ENCODE measurements at places on chromosomes 1 and 21.

DNA sequence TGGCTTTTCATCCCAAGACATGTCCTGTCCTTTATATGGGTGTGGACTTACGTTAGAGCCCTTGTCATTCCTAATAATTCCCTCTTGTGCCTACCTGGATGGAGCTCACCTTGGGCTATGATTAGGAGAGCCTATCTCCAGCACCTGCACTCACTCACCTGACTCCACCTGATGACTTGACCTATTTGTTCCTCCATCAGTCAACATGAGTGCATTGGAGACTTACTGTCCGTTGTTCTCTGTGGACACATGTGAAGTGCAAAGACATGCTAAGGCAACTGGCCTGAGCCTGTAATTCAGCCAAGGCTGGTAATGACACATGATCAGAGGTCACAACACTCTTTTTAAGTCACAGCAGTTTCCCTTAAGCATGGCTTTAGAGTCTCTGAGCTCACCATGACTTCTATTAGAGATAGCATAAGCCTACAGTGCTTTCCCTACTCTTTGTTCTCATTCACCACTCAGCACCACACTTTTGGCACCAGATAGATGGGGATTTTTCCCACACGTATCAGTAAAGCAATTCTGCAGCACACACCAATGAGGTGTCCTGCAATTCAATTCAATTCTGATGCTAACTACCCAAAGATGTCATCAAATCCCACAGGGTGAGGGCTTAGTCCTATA is 9.4 kb downstream of the KCNE1 start:
- DNase-seq: no peak

GRCh38 chr1:97923811-97924210 is 3.0 kb upstream of the DPYD start:
- no peak for DNase-seq

GRCh38 chr1:210251680-210252490 is 19.3 kb downstream of the SERTAD4 start:
- no peak for DNase-seq

- no peak for DNase-seq
Measured at GRCh38 chr1:64183395-64184002, 19.9 kb upstream of the UBE2U start.

GRCh38 chr1:154802336-154802969 is 67.6 kb downstream of the KCNN3 start:
- DNase-seq: no peak

DNA sequence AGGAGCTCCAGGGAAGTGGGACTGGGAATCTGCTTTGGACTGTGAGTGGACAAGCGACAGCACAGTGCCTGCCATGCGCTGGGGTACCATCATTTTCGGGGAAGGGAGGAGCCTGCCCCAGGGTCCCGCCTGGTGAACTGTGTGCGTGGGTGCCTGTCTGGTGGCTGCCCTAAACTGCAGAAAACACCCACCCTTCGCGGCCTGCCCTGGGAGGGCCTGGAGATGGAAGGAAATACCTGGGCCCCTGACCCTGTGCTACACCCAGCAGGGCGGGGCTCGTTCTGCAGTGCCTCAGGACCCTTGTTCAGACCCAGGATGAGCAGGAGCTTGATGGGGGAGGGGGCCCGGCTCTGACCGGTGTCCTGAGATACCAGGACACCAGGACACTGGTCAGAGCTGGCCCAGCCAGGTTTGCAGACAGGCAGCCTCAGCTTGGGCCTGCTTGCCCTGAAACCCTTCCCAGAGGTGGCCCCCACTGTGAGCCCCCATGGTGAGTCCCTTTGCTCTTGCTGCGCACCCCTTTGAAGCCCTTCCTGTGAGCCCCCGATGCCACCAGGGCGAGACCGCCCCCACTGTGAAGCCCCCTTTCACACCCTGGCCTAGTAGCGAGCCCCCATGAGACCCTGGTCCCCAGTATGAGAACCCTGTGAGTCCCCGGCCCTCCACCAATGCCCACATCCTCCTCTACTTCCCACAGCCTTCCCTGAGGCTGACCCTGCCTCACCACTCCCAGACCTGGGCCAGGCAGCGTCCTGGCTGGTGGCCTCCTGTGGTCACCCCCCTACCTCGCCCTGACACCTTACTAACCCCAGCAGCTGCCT is 2.6 kb downstream of the GJC2 start:
- no peak for DNase-seq

DNA sequence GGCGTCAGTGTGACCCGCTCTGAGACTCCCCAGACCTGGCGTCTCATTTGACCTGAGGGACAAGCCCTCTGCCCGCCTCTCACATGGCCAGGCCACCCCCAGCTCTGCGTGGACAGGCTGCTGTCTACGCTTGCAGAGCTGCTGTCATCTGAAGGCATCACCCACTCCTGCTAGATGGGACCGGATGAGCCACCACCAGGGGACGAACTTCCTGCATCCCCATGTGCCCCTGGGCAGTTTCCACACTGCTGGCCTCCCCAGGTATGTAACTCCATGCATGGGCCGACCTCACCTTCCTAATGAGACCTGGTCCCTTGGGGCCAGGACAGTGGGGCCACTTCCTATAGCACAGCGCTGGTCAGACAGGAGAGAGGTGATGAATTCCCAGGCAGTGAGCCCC is 121.5 kb downstream of the PSMG1 start:
- DNase-seq: no peak

- no peak for DNase-seq
Measured at GRCh38 chr1:6472391-6472790, 6.4 kb upstream of the TNFRSF25 start.

GRCh38 chr1:177128665-177129281 is 35.7 kb downstream of the ASTN1 start:
- no peak for DNase-seq

DNA sequence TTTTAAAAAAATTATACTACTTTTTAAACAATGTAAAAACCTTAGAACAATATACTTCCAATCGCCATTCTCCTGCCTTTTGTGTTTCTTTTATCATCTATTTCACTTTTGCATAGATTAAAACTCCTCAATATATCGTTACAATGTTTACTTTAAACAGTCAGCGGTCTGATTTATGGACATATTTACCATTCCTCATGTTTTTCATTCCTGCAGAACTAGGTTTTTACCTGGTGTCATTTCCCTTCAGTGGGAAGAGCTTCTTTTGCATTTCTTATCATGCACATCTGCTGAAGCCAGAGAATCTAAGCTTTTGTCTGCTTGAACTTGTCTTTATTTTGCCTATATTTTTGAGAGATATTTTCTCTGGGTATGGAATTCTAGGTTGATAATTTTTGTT is 277.4 kb upstream of the PLXNA2 start:
- DNase-seq: no peak

DNA sequence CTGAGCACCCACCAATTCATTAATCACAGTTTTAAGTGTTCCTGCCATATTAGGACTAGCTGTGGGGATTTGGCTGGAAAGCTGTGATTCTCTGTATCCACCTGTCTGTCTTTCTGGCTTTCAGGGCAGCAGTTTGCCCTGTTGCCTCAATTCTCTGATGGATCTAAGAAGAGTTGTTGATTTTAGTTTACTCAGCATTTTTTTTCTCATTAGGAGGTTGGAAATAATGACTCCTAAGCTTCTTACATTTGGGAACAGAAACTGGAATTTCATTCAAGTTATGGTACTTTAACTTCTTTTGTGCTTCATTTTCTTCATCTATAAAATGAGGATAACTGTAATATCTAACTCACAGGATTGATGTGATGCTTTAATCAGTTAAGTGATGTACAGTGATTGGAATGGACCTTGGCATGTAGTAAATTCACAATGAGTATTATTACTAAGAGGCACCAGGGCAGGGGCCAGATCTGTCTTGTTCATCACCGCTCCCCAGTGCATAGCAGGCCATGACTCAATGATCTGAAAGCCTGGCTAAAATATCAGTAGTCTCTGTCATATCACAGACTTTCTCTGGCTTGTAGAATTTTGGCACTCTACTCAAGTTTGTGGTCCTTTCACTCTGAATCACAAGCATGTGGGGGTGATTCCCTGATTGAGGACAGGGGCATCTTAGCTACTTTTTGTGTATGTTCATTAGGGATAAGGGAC is 51.4 kb upstream of the GREM2 start:
- no peak for DNase-seq

DNA sequence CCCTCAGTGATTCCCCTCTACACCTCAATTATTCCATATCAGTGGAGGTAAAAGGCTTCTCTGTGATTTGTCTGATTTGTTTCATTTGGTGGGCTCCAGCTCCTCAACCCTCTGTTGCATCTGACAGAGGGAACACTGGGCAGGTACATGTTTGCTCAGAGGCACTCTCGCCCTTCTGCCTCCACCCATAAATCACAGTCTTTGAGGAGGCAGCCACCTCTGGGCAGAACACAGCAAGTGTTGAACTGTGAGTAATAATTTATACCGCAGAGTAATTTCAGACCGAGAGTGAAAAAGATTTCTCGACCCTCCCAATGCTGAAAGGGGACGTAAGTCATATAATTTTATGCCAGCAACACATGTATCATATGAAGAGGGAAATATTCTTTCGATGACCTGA is 330.1 kb upstream of the PBX1 start:
- no peak for DNase-seq

- DNase-seq: no peak
Measured at GRCh38 chr1:54940042-54940441, 40.4 kb upstream of the TMEM61 start.

DNA sequence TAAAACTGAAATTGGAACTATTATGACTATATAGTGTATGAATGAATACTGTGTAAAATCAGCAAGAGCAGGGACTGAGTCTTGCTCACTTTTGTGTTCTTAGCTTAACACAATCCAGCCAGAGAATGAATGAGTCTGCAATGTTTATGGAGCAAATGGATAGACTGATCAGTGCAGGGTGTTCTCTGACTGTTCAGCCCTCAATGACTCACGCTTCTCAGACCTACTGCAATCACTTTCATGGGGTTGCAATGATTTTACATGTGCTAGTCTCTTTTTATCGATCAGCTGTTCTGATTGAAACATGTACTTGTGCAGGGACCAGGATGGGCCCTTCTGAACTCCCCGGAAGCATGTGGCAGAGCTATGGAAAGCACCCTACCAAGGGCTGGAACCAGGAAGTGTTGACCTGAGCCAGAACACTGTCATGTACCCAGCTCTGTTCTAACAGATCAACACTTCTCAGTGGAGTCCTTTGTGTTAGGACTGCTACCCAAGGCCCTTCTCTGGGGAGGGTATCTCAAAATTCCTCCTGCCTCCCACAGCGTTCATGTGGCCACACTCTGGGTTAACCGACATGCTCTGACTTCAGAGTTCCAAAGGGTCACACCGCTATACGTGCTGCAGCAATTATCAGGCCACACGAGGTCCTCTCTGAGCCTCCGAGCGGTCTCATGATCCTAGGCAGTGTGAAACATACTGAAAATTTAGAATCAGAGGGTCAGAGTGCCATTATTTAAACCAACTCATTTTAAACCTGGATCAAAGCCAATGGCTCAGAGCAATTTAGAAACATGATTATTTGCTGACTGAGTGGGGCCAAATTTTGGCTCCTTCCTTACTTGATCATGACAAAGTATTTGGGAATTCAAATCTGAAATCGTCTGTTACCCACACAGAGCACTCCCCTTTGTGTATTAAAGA is 35.2 kb downstream of the GRIK1 start:
- DNase-seq: no peak

- no peak for DNase-seq
Measured at GRCh38 chr1:21366288-21366687, 73.6 kb upstream of the NBPF3 start.

DNA sequence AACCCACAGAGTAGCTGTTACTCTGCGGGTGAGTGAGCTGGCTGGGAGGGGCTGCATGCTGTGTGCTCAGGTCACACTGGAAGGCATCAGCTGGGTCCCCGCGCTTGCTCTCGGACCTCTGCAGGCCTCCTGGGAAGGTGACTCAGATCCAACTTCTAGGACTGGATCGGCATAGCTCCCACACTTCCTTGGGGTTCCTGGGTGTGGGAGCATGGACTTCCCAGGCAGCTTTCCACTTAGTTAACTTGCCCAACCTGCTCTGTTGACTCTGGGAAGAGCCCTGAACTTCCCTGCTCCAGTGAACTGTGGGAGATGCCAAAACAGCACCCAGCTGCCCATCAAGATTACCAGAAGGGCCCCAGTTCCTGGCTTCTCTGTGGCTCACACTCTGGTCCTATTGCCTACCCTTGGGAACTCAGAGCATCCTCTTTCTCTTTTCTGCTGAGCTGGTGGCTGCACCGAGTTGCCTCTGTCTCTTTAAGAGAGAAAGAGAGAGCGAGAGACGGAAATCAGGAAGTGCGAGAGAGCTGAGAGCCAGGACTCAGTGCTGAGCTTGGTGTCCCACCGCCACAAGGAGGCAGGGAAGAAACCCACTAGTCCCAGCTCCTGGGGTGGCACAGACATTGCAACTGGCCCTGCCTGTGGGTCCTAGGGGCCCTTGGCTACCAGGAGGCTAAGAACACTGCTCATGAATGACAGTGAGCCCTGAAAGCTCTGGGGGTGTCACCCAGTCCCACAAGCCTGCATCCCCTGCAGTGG is at the start of gene IKBKE:
Gene IKBKE, plus strand, starts transcription at position 544 of the 759 bp plus-strand sequence. CDS start 2,752 bp downstream, outside the sequence.
- no peak for DNase-seq

- DNase-seq: no peak
Measured at GRCh38 chr1:219049501-219049900, 124.2 kb upstream of the LYPLAL1 start.

DNA sequence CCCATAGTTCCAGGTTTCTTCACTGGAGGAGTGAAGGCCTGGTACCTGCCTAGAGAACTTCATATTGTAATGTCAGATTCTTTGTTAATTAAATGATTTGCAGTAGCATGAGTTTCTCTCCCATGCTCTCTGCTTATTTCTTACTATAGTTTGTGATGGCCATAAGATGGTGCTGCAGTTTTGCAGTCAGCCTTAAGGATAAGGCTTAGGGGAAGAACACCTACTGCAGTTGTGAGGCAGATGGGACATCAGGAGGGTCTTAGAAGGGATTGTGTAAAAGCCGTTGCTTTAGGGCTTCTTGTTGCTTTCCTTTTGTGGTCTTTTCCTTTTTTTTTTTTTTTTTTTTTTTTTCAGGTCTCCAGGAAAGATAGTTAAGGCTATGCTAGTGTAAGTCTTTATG is 61.8 kb downstream of the MACF1 start:
- DNase-seq: no peak

GRCh38 chr1:21280011-21280471 is 10.2 kb downstream of the ECE1 start:
- DNase-seq: no peak

- no peak for DNase-seq
Measured at GRCh38 chr1:187872550-187872949, 1043.8 kb downstream of the PLA2G4A start.

DNA sequence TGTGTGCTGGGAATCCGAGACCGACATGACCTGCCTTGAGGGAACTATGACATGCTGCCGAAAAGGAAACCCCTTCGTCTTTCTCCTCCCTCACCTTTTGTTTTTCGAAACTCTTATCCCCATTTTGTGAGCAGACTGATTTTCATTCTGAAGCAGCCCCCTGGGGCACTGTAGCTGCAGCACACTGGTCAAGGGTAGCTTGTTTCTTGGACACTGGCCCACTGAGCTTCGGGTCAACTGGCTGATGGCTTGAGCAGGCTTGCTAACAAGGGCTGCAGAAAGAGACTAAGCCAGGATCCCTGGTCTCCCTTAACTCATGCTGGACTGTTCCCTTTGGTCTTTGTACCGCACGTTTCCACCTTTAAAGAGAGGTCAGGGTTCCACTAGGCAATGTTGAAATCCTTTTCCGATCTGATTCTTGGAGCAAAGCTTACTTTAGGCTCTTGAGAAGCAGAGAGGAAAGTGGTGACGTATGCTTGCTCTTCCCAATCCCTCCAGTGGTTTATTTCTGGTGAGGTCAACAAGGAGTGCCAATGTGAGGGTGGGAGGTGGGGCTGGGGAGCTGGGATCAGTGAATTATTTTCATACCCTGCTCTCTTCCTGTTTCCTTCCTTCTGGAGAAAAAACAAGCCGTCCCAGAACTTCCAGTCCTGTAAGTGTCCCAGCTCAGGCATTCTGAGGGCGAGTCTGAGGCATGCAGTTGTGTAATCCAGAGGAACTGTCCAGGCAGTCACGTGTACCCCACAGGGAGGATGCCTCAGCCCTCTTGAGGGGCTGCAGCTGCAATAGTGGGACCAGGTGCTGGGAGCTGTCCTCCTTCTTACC is 7.6 kb downstream of the CYP4B1 start:
- DNase-seq: no peak
